NCI-H2171 treated with DMSO at 0.1 percent for 48 hours (cell line): ENCODE measurements at places on chromosomes 7 and 10.

DNA sequence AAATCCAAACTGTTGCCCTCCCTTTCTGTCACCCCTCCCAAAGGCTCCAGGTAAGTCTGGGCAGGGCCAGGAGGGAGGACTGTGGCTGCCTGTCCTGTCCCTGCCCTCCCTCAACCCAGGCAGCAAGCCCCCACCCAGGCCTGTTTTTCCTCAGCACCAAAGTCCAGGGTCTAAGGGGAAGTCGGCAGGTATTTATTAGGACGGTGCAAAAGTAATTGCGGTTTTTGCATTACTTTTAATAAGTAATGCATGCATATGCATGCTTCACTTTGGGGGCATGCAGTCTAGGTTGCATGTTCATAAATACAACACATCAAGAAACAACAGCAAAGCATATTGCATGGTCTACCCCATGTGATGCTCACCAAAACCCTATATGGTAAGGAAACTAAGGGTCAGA is 15.2 kb upstream of the HABP2 start:
- DNase-seq, result no peak

GRCh38 chr10:17712717-17713471 is 39.1 kb upstream of the TMEM236 start:
- no peak for DNase-seq

DNA sequence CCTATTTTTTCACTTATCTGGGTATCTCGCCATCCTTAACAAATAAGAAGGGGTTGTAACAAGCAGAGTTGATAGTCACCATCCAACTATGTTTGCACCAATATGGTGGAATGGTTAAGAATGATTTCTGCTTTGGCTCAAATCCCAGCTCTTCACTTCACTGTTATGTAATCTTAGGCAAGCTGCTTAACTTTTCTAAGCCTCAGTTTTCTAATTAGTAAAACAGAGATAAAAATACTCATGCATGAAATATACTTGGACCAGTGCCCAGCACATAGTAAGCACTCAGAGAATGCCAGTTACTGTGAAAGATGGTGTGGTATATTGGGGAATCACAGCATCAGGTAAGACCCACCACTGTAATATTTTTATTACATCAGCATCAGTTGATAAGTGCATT is 33.6 kb downstream of the ABCB1 start:
- no peak for DNase-seq

DNA sequence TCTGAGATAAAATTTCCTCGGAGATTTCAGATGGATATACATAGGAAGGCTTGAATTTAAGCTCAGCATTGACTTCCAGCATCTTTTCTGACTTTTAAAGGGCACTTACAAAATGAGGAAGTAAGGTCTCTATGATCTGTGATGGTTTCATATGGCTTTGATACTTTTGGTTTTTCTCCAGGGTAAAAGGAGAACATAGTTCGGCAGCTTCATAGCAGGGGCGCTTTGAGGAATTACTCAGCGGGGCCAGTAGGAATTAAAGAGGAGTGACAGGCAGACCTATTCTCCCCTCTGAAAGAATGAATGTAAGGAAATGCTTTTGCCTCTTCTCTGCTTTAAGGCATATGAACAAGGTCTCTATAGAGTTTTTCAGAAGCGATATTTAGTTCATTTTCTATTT is 80.0 kb upstream of the PCDH15 start:
- DNase-seq, result no peak

GRCh38 chr10:125134916-125135770 is 25.2 kb downstream of the CTBP2 start:
- DNase-seq, result no peak

- DNase-seq, result no peak
These were observed 6.3 kb downstream of the CALML5 start for GRCh38 chr10:5492929-5493576.

GRCh38 chr7:40276061-40276460 is 141.3 kb downstream of the SUGCT start:
- DNase-seq, result no peak

GRCh38 chr7:8365499-8366110 is 67.8 kb upstream of the NXPH1 start:
- DNase-seq, result peak; percentile 56

DNA sequence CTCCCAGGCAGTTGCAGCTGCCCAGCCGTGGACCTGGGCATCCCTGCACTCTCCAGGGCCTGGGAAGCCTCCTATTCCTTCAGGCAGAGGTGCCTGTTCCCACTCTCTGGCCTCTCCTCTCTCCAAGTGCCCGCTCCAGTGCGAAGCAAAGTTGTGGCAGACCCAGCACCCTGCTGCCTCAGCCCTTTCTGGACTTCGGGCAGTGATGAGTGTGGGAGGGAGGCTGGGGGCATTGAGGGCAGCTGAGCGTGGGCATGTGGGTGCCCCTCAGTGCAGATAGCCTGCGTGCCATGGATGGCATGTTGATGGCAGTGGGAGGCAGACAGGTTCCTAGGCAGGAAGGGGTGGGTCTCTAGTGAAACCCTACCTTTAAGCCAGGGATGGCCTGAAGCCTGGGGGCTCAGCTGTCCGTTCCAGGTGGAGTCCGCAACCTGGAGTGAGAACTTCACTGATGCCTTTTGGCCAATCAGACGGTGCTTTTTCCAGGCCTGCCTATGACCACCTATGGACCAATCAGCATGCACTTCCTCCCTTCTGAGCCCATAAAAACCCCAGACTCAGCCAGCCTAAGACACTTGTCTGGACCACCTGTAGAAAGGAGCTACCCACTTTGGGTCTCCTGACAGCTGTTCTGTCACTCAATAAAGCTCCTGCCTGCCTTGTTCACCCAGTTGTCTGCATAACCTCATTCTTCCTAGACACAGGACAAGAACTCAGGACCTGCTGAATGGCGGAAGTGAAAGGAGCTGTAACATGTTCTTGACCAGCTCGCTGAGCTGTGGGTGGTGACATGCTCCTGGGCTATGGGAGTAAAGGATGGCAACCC is 26.1 kb downstream of the SVIL start:
- DNase-seq, result no peak

- no peak for DNase-seq
These were observed 30.5 kb upstream of the MCU start for GRCh38 chr10:72661431-72661830.

DNA sequence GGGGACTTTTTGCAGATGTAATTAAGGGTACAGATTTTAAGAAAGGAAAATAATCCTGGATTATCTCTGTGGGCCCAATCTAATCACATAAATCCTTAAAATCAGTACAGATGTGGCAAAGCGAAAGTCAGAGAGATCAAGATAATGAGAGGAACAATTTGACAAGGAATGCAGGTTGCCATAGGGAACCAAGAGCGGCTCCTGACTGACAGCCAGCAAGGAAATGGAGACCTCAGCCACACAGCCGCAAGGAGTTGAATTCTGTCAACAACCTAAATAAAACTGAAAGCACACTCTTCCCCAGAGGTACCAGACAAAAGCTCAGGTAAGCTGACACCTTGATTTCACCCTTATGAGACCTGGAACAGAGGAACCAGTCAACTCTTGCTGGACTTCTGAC is 3.4 kb upstream of the PNPLA8 start:
- no peak for DNase-seq

- no peak for DNase-seq
These were observed 68.9 kb downstream of the MYOF start for GRCh38 chr10:93413252-93413689.

GRCh38 chr10:13660551-13660920 is 73.8 kb downstream of the PRPF18 start:
- DNase-seq, result peak; percentile 5

DNA sequence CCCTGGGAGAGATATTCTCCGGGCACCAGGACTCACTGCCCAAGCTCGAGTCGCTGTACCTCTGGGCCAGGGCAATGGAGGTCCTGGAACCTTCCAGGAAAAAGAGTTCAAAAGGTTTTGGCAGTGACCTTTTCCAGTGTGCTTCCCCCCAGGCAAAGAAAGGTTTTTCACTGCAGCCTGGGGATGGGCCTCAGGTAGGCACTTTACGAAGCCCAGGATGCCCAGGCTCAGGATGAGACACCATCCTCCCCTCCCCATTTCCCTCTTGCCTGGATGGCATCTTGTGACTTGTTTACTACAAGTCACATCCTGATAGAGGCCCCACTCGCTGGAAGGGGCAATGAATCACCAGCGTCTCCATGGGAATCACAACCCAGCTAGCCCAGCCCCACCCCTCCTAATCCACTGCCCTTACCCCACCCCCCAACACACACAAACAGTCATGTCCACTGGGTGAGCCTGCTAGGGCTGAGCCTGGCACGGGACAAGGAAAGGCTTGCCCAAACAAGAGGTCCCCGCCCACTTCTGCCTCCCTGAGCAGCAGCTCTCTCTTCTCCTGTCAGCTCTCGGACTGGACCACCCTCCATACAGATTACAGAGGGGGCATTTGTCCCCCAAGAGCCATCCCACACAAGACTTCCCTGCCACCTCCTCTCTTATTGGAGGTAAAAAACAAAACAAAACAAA is 93.8 kb upstream of the SMNDC1 start:
- peak; percentile 6 for DNase-seq

GRCh38 chr7:139820089-139820488 is 9.0 kb upstream of the TBXAS1 start:
- DNase-seq, result no peak

- DNase-seq, result no peak
These were observed 4.2 kb upstream of the CCM2 start for GRCh38 chr7:44995555-44996493.

DNA sequence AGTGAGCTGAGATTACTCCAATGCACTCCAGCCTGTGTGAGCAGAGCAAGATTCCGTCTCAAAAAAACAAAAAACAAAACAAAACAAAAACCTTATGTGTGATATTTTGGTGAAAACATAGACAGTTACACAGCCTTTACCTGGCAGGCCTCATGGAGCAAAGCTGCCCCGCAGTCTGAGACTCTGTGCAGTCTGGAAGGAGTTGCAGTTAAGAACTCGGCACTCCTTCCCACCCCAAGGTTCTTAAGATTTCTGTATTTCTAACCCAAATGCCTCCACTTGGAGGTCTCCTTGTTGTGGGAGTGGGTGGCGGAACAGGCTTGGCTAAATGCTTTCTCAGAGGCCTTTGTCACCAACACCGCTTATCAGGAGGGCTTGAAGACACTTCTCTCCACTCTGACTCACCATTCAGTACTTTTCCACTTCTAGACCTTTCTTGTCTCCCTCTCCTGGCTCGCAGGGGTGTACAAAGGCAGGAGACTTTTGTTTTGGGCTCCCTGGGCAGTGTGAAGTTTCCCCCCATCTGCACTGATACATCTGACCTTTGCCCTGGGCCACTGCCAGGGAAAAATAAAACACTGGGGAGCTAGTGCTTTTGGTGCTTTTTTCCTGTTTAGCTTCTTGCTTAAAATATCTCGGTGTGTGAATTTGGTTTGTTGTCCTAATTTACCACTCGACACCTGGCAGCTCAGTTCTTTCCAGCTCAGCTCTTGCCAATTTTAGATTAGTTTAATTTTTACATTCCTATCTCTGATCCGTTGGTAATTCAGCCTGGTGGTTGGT is 51.3 kb upstream of the MAGI2 start:
- DNase-seq, result no peak

GRCh38 chr7:37532636-37533035 is 84.0 kb upstream of the ELMO1 start:
- no peak for DNase-seq

DNA sequence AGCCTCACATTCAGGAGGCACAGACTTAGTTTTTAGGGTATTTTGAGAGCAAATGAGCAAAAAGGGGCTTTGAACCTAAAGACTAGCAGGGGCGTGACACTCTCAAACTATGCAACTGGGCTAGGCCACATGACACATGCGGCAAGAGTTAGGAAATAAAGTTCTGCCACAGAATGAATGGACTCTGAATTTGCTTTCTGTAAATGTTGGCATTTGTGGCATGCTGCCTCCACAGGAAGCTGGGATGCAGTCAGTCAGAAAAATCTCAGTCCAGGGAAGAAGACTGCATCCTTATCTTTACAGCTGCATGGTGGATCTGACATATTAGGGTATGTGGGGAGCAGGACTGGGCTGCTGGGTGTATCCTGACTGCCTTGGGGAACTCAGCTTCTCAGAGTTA is 181.0 kb downstream of the COBL start:
- no peak for DNase-seq

DNA sequence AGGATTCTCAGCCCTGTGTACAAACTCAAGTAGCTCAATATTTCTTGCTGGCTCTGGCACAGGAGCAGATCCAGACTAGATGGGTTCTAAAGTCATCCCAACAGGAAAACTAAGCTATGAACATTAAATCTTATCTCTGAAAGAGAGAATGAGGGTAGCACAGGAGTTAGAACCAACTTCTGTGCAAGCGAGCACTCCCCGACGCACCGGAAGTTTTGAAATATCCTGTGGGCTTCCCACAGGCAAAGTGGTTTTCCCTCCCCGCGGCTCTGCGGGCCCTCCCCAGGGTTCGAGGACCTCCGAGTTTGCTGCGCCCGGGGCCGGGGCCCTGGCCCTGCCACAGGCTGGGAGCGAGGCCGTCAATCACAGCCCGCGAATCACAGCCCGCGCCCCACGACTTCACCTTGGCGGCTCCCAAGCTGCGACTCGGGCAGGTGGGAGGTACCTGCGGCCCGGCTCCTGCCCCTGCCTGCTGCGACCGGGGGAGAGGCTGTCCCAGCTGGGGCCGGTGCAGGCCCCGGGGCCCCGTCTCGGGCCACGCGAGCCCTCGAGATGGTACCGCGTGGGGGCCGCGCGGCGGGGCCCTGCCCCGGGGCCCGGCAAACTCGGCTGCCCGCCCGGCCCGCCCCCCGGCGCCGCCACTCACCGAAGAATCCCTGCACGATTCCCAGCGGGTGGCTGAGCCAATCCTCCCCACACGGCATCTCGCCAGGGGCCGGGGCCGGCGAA is 598 bp downstream of the MCMBP start:
- DNase-seq, result peak; percentile 30

- no peak for DNase-seq
These were observed 112.7 kb downstream of the ICA1 start for GRCh38 chr7:8149222-8149621.

GRCh38 chr10:126491476-126491875 is 103.2 kb upstream of the ADAM12 start:
- no peak for DNase-seq

- DNase-seq, result no peak
These were observed at the start of gene MRC1 for GRCh38 chr10:17808971-17809841. TSS of gene MRC1 (plus strand) at chr10:17809348. CDS start at chr10:17809466, 118 bp downstream.

DNA sequence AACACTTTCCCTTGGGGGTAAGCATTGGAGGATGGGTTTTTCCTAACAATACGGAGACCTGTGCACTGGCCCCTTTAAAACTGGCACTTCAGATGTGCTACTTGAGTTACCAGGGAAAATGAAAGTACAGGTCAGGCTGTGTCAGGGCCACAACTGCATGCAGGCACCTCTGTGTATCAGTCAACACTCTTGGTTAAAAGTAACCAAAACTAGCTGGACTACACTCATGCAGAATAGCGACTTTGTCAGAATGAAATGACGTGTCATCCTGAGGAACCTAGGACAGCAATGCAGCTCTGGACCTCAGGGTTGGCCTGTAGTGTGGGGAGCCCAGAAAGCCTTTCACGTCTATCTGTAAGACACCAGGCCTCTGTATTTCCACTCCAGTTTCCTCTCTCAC is 33.8 kb upstream of the SMKR1 start:
- DNase-seq, result no peak

GRCh38 chr7:108015740-108016139 is 12.8 kb upstream of the LAMB1 start:
- no peak for DNase-seq

- DNase-seq, result no peak
These were observed 23.6 kb downstream of the GNA12 start for GRCh38 chr7:2820508-2820934.
